PC-3 (cell line): ENCODE measurements at places on chromosomes 1 and 21. TPM values are rescaled to one million over a fixed set of nuclear protein-coding genes. Genes with fewer than 3 reads are reported as not detected.
A peak's percentile ranks its signal among the peaks of the same experiment; 100 is the strongest.

- DNase-seq, result peak; percentile 30
Observed at GRCh38 chr1:213987422-213987926, 299 bp upstream of the PROX1 start.

Gene LEFTY2
- not detected in 2 replicates for total RNA-seq

GRCh38 chr1:205504311-205505075 is at the start of gene CDK18:
Gene CDK18 (plus strand): TSS chr1:205504669. CDS start chr1:205523168, 18,499 bp downstream.
- peak; percentile 86 for DNase-seq

GRCh38 chr1:247304031-247304430 is 27.6 kb downstream of the ZNF496 start:
- no peak for DNase-seq

GRCh38 chr1:230495076-230495475 is 68.9 kb upstream of the PGBD5 start:
- no peak for DNase-seq

- no peak for DNase-seq
Observed at GRCh38 chr1:60890664-60891063, 191.7 kb upstream of the NFIA start.

DNA sequence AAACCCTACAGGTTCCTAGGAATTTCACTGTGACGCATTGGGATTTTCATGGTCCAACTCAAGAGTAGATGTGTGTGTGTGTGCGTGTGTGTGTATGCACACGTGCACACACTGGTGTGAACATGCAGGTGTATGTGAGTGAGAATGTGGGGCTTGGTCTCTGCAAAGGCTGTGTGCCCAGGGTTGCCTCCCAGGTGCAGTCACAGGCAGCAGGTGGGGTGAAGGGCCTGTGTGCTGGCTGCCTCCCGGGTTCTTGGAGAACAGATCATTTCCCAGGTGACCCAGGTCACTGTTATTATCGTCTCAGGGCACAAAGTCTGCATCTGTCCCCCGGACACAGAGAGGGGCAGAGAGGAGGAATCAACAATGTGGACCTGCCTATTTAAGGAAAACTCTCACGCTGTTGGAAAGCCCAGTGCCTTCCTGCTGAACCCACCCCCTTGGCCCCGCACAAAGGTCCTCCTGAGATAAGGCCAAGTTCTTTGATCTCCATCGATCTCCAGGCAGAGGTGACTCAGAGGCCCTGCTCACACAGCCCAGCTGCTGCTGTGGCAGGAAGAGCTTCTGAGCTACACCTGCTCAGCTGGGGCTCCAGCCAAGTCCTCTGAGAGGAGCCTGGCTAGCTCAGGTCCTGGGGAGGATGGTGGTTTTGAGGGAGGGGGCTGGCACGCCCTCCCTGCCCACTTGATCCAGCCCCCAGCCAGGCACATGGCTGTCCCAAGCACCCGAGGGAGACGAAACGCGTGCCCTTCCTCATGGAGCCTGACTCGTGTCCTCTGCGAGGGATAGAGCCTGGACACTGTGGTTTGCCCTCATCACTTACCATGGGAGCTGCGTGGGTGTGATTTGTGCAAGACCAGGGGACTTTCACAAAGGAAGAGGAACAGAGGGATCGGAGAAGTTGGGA is 134.0 kb upstream of the ARHGEF16 start:
- DNase-seq, result no peak

DNA sequence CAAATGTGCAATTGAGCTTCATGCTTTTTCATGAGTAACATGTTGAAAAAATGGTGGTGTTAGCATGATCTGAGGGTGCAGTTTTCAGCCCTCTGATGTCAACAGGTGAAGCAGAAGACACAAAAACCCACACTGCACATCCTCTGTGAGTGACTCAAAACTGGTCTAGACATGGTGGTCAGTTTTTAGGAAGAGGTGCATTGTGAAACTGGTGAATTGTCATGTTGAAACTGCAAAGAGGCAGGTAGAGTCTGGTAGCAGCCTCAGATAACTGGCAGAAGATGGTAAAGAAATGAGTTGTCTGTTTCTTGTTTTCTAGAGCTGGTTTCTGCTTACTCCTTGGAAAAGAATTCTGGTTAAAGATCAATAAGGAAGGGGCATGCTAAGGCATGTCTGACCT is 97.3 kb upstream of the HMCN1 start:
- no peak for DNase-seq

Gene PDC
- not detected in 2 replicates for total RNA-seq

Gene IFNGR2
- 35.7 and 37.8 TPM in 2 replicates for total RNA-seq

- peak; percentile 97 for DNase-seq
Observed at GRCh38 chr1:207004931-207005830, 27.4 kb downstream of the C1orf116 start.
